ENCODE measurements at places on chromosomes 13 and 19.

DNA sequence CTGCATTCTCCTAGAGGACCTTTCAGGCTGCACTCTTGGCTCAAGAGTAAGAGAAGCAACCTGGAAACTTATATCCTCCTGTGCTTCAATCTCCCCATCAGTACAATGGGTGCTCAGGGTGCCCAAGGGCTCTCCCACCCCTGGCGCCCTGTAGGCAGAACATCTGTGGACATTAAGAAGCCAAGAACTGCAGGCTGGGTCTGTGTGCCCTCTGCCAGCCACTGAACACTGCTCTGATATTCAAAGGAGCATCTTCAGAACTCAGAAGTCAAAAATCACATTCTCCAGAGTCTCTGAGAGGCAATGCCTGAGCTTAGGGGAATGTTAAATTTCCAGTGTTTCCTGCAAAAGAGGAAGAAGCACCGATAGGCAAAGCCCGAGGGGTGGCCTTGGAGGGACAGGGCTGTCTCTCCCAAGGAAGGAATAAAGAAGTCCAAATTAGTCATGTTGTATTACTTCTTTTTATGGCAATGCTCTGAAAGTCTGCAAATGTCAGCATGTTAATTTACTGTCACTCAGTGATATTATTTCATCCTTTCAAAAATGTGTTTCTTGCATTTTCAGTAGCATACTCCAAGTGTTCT is 88.1 kb downstream of the TSHZ3 start:
- DNase-seq = no peak

DNA sequence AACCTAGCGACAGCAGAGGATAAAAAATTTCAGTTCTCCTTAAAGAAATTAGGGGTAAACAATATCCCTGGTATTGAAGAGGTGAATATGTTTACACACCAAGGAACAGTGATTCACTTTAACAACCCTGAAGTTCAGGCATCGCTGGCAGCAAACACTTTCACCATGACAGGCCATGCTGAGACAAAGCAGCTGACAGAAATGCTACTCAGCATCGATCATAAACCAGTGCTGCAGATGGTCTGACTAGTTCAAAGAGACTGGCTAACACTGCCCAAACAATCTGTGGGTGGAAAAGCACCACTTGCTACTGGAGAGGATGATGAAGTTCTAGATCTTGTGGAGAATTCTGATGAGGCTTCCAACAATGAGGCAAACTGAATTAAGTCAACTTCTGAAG is 19.9 kb upstream of the ACOD1 start:
- DNase-seq = no peak

GRCh38 chr13:52903320-52903719 is 54.9 kb upstream of the PCDH8 start:
- no peak for DNase-seq

DNA sequence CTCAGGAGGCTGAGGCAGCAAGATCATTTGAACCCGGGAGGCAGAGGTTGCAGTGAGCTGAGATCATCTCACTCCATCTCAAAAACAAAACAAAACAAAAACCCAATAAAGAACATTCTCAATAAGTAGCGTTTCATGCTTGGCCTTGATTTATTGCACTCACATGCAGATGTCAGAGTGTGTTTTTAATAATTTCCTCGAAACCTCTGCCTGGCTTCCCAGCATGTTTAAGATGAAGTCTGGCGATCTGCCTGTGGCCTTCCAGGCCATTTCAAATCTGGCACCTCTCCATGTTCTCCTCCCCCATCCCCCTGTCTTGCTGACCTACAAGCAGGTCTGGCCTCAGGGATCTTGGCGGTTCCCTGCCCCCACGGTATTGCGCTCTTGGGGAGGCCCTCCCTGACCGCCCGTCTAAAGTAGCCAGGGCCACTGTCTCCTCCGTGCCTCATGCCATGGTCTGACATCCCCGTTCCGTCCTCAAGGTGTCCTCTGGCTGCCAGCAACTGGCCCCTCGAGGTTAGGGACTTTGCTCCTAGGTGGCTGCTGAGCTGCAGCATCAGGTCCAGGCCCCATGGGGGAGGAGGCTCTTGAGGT is 1.6 kb downstream of the WDR88 start:
- no peak for DNase-seq

DNA sequence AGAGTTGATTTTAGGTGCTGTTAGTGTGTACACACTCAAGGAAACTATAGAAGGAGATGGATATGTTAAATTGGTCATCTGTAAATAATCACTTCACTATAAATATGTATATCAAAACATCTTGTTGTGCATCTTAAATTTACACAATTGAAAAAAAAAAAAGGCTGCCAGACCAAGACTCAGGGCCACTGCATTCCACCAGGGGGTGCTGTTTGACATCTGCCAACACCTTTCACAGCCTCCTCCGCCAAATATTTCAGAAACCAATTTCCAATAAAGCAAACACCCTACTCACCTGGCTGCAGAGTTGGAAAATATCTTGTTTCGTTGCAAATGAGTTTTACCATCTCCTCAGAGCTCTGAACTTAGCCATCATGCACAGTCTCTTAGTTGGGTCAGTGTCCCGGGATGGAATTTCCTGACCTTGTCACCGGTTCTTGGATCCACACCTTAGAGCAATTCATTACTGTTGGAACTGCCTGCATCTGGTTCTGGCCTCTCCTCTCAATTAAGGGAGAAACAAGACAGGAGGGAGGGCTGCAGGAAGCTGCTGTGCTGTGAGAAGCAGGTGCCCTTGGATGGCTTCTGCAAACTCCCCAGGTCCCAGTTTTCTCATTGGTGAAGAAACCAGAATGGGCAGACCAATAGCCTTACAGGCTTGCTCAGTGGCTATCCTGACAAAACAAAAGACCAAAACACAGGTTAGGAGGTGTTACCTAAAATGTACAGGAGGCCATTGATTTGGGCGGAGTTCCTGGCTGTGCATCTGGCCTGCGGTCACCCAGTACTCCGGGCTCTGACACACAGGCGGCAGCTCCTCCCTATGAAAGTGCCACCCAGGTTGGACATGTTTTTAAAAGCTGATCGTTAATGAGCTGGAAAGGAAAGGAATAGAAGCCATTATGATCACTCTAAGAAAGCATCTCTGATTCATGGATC is 746.6 kb downstream of the UQCRFS1 start:
- DNase-seq = peak; percentile 78

DNA sequence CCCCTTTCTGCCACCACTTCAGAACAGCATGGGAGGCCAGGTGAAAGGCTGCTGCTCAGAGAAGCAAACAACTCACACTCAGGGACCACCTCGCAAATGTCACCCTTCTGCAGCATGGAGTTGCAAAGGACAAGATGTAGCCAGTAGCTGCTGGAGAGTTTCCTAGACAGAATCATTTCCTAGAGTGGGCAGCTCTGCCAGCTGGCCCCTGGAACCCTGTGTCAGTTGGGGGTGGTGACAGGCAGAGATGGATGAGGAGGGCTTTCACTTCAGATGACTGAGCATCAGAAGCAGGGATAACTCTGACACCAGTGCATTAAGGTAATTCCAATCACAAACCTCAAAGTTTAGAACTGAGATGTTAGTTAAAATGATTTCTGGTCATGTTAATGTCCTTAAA is 34.4 kb upstream of the EPHX3 start:
- DNase-seq = no peak

- DNase-seq = peak; percentile 12
Observed at GRCh38 chr19:58181902-58182576, 822 bp upstream of the ZNF274 start.

- no peak for DNase-seq
Observed at GRCh38 chr13:33111414-33112110, 95.3 kb downstream of the KL start.

DNA sequence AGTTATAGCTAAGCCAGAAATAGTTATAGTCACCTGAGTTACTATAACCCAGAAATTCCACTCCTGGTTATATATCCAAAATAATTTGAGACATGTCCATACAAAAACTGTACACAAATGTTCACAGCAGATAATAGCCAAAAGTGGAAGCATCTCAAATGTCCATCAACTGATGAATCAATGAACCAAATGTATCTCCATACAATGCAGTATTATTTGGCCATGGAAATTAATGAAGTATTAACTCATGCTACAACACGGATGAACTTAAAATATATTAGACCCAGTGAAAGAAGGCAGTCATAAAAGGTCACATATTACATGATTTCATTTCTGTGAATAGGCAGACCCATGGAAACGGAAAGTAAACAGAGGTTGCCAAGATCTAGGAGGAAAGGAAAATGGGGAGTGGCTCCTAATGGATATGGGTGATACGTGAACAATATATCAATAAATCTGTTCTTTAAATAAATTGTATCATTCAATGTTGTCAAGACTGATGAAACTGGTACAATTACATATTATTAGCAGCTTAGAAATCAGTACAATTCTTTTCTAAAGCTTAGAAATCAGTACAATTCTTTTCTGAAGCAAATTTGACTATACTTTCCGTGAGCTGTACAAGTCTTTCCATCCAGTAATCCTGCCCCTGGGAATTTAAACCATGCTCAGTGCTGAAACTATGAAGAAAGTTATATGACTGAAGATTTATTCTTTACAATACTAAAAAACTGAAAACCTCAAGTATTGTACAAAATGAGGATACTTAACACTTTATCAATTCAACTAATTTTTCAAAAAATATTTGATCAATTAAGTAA is 47.0 kb upstream of the DIAPH3 start:
- no peak for DNase-seq

- no peak for DNase-seq
Observed at GRCh38 chr13:53013113-53013512, 15.5 kb upstream of the OLFM4 start.

DNA sequence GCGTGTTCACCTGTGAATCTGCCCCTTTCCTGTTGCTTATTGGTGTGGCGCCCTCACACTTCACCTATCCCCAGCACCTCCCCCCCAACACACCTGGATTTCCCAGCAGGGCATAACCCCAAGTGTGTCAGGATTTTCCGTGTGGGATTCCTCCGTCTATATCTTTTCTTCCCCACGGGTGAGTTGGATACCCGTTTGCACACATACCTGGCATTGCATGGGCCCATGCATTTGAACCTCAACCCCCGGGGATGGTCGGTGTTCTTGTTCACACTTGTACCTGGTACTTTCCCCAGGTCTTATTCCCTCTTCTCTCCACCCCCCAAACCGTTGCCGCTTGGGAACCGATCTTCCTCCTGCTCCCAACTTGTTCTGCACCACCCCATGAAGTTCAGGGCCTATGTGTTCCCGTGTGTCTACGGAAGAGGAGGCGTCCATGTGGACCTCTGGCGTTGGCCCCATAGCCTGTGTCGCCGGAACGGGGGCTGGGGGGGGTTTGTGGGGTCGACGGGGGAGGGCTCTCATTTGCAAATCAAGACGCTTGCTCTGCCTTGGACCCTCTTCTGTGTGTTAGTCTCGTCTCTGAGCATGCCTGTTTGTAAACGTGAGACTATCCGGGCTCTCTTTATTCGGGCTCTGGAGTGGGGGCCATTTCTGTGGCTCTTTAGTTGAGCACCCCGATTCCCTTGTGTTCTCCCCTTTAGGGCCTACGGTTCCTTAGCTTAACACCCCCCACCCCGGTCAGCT is 1.7 kb downstream of the PRR12 start:
- DNase-seq = no peak

Measured in endothelial cell (in vitro differentiated cells).